ENCODE measurements at places on chromosomes 11 and 22.

- no peak for DNase-seq
These were observed 50.3 kb downstream of the CHRDL2 start for GRCh38 chr11:74680703-74681531.

- no peak for DNase-seq
These were observed 89.3 kb downstream of the CCDC81 start for GRCh38 chr11:86463955-86464354.

DNA sequence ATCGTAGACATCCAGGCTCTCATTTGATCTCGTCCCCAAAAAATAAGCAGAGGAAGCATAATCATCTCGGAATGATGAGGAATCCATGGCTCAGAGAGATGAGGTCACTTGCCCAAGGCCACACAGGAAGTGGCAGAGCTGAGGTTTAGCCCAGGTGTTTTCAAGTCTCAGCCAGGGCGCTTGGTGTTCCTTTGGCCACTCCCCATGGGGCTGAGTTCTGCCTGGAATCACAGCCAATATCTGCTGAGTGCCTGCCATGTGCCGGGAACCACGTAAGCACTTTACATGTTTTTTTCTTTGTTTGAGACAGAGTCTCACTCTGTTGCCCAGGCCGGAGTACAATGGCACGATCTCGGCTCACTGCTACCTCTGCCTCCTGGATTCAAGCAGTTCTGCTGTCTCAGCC, 29.5 kb upstream of the MYH9 start:
- no peak for DNase-seq

GRCh38 chr11:99019696-99020095, 1.1 kb upstream of the CNTN5 start:
- DNase-seq, result peak; percentile 15

GRCh38 chr11:94782446-94782845, 14.3 kb downstream of the AMOTL1 start:
- no peak for DNase-seq

- DNase-seq, result peak; percentile 86
These were observed 181.8 kb downstream of the CSNK2A3 start for GRCh38 chr11:11171285-11171684.

DNA sequence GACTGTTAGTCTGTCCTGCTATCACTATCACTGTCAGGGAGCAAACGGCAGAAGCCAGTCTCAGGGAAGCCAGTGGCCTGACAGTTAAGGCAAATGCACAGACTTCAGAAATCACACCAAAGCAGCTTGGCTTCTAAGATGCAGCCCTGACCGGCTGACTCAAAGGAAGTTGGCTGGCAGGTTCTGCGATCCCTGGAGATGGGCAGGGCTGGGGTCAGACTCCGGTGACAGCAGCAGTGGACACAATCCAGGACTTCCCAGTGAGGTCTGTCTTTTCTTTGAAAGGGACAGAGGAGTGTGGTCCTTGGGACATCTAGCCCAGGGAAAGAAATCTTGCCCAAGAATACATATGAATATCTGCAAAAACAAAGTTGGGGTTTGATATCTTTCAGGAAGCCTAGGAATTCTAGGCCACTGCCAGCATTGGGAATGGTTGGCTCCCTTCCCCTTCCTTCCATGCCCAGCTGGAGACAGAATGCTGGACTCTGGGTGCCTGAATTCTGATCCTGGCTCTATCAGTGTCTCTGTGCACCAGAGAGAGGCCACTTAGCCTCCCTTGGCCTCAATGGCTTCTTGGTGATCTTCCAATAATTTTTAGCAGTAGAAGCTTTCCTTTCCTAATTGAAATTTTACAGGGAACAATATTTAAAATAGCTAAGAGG, 108.9 kb downstream of the KIRREL3 start:
- DNase-seq, result no peak
